ENCODE measurements at places on chromosomes 5 and 9. TPM values are rescaled to one million over a fixed set of nuclear protein-coding genes. Genes with fewer than 3 reads are reported as not detected.

DNA sequence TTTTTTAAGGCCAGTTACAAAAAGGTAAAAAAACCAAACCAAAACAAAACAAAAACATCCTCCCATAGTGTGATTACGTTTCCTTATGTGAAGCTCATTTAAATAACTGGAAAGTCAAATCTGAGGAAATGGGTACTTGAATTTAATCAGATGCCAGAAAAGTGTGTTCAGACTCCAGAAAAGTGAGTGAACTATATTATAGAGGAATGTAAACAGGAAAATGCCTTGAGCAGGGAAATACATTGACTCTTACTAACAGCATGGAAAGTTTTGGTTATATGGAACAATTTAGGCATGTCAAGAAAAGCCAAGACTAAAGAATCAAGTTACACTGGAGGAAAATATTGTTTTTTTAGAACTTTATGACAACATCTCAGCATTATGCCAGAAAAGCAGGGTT lies 37.8 kb upstream of the RNF20 start:
- peak; percentile 78 for DNase-seq

The RGS7BP gene
- total RNA-seq, result not detected

The CCL27 gene
- 0.18 TPM for total RNA-seq

- no peak for DNase-seq
Observed at GRCh38 chr9:126327714-126328185, 1.1 kb downstream of the MVB12B start.

The PKD2L2 gene
- not detected for total RNA-seq

GRCh38 chr5:103894882-103895281 lies 332.3 kb upstream of the NUDT12 start:
- DNase-seq, result no peak

GRCh38 chr5:160511280-160511929 lies 89.8 kb downstream of the PTTG1 start:
- DNase-seq, result no peak

DNA sequence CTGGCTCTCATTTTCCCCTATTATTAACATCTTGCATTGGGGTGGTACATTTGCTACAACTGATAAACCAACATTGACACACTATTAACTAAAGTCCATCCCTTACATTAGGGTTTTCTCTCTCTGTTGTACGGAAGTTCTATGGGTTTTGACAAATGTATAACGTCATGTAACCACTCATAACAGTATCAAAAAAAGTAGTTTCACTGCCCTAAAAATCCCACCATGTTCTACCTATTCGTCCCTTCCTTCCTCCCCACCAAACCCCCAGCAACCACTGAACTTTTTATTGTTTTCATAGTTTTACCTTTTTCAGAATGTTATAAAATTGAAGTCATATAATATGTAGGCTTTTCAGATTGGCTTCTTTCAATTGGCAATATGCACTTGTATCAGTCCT lies 40.1 kb downstream of the MLLT3 start:
- no peak for DNase-seq

The HEMGN gene
- not detected for total RNA-seq

DNA sequence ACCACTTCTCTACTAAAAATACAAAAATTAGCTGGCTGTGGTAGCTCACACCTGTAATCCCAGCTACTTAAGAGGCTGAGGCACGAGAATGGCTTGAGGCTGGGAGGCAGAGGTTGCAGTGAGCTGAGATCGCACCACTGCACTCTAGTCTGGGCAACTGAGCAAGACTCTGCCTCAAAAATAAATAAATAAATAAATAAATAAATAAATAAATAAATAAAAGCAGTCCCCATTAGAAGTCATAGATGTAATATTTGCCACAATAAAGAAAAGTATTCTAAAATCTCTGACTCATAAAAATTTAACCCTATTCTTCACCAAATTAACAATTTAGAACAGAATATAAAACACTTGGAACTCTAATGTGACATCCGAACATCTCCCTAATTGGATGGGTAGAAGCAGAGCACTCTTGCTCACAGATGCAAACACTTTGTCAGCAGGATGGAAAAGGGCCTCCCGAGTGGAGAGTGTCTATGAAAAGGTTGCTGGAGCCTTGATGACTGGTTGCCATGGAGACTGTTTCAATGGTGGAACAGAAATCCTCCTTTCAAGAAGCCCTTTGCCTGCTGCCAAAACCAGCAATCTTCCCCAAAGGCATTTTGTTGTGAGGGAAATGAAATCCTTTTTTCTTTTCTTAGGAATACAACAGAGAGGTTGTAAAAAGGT lies 38.9 kb upstream of the TRAF1 start:
- no peak for DNase-seq

The SH3TC2 gene
- total RNA-seq, result 7.9 TPM
